Foreskin keratinocyte (primary cell): ENCODE measurements at places on chromosomes 16 and 17. TPM values are rescaled to one million over a fixed set of nuclear protein-coding genes. Genes with fewer than 3 reads are reported as not detected.
A peak's percentile ranks its signal among the peaks of the same experiment; 100 is the strongest.

GRCh38 chr17:63841350-63842172, 924 bp downstream of the SMARCD2 start:
- DNase-seq, result no peak

GRCh38 chr16:12096157-12096777, 119.7 kb downstream of the SNX29 start:
- DNase-seq, result no peak

DNA sequence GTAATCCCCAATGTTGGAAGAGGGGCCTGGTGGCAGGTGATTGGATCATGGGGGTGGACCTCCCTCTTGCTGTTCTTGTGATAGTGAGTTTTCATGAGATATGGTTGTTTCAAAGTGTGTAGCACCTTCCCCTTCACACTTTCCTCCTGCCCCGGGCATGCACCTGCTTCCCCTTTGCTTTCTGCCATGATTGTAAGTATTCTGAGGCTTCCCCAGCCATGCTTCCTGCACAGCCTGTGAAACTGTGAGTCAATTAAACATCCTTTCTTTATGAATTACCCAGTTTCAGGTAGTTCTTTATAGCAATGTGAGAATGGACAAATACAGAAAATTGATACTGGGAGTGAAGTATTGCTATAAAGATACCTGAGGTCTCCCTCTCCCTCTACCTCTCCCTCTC, 29.4 kb downstream of the RNF112 start:
- no peak for DNase-seq

DNA sequence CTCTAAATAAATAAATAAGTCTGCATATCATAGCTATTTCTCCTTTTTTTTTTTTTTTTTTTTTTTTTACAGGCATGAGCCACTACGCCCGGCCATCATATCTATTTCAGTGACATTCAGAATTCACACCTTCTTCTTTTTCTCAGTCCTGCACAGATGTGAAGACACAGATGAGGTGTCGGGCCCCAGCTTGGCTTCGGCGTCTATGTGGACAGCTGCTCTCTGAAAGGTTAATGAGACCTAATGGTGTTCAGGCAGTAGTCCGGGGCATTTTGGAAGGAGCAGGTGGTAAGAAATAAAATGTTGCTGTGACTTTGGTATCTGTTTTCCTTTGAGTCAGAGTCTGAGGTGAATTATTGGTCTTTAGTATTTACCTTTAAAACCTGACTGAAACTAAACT, 23.6 kb downstream of the TANGO6 start:
- DNase-seq, result no peak

Gene ARHGAP44
- 2.8 and 3.0 TPM in 2 replicates for total RNA-seq

Gene C1QTNF8
- total RNA-seq, result not detected in 2 replicates

Gene NPIPA3
- 4.0 and 5.1 TPM in 2 replicates for total RNA-seq

Gene MT1M
- 0.24 TPM in 1 of 2 replicates, not detected in the other for total RNA-seq

DNA sequence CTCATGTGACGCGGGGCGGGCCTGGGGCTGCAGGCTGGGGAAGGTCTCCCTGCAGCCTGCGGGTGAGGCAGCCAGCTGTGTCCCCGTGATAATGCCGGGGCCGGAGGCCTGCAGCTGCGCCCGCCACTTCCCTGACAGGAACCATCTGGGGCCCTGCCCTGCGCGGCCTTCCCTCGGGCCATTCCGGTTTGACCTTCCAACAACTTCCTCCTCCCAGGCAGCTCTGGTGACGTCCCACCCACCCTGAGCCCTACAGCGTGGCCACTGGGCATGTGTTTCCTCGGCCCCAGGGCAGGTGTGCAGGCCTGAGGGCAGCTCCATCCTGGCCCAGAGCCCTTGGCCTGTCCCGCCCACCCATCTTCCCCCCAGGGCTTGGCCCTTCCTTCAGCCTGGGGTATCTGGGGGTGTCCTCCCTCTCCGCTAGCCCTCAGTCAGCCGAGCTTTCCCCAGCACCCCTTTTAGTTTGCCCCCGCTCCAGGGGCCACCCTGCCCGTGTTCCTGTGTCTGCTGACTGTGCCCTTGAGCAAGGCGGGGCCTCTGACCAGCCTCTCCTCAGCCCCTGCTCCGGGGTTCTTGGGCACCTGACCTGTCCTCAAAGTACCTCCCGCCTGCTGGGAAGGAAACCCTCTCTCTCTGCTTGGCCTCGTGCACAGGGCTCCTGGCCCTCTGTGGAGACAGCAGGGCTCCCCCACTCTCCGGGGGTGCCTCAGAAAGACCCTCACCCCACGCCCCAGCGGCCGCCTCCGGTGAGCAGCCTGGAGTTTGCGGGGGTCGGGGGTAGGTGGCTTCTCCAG, at the start of gene CBFA2T3:
TSS of gene CBFA2T3 (minus strand) at position 190 of the 794 bp plus-strand sequence. CDS start 400 bp downstream, outside the sequence.
- DNase-seq, result no peak

Gene ZNF821
- total RNA-seq, result 3.2 and 3.9 TPM in 2 replicates

Gene KRT40
- total RNA-seq, result not detected in 2 replicates

GRCh38 chr16:64864232-64864809, 257.5 kb downstream of the CDH11 start:
- peak; percentile 92 for DNase-seq

- no peak for DNase-seq
Observed at GRCh38 chr17:50219939-50220465, 18.6 kb upstream of the COL1A1 start.

Gene CCDC40
- total RNA-seq, result 1.3 and 2.1 TPM in 2 replicates

DNA sequence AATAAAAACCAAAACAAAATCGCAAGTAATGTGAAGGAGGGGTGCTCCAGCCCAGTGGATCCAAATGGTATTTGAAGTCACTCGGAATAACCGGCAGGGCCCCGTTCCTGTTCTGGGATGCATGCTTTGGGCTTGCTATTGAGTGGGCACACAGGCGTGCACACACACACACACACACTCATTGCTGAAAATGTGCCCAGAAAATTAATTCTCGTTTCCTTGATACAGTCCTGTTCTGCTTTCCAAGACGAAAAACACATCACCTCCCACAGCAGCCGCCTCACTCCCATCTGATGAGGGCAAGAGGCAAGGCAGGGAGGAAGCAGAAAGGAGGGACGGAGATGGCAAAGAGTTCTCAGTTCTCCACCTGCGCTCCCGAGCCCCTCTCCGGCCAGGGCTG, 62.2 kb upstream of the SDK2 start:
- DNase-seq, result no peak

GRCh38 chr17:55215711-55216110, 49.0 kb upstream of the HLF start:
- no peak for DNase-seq

DNA sequence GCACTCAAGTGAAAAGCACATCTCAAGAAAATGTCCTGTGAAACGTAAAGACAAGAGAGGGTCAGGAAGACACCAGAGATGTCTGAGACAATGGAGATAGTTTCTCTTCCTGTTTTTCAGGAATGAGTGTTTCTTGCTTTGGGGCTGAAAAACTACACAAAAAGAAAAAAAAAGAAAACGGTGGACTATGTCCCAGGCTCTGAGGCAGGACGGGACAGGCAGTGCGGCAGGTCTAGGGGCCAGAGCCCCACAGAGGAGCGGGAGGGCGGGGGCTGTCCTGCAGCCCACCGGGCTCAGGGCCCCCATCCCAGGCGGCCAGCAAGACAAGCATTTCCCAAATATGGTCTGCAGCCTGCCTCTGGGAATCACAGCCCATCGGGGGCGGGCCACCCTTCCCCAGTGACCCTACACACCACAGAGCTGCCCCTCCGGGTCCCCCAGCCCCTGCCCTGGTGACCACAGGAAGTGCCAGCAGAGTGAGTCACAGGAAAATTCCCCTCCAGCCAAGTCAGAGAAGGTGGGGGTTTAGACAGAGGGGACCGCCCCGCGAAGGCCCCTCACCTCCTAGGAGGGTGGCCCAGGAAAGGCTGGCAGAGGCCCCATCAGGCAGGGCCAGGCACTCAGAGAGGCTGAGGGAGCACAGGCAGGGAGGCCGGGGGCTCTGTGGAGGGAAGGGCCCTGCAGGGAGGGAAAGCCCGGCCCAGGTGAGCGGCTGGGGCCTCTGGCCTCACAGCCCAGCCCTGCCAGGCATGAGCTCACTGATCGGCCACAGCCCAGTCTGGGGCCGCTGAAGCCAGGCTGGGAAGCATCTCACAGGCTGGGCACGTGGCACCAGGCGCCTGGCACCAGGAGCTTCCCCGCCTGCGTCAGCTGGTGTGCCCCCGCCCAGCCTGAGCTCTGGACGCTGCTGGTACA, 6.3 kb downstream of the BCAR1 start:
- DNase-seq, result peak; percentile 86
